ENCODE measurements at places on chromosomes 4 and X. TPM values are rescaled to one million over a fixed set of nuclear protein-coding genes. Genes with fewer than 3 reads are reported as not detected.

The SMIM10L2A gene
- not detected for polyA plus RNA-seq

The PDZD4 gene
- not detected for polyA plus RNA-seq

The PRRG1 gene
- not detected for polyA plus RNA-seq

The ESX1 gene
- polyA plus RNA-seq, result not detected

The IL13RA2 gene
- not detected for polyA plus RNA-seq

The SLITRK2 gene
- polyA plus RNA-seq, result not detected

The RNF212 gene
- polyA plus RNA-seq, result 2.5 TPM

The CFP gene
- 0.70 TPM for polyA plus RNA-seq

GRCh38 chr4:60992037-60992436, 208.1 kb upstream of the ADGRL3 start:
- DNase-seq, result no peak

GRCh38 chr4:16079046-16079445, 4.8 kb downstream of the PROM1 start:
- no peak for DNase-seq

DNA sequence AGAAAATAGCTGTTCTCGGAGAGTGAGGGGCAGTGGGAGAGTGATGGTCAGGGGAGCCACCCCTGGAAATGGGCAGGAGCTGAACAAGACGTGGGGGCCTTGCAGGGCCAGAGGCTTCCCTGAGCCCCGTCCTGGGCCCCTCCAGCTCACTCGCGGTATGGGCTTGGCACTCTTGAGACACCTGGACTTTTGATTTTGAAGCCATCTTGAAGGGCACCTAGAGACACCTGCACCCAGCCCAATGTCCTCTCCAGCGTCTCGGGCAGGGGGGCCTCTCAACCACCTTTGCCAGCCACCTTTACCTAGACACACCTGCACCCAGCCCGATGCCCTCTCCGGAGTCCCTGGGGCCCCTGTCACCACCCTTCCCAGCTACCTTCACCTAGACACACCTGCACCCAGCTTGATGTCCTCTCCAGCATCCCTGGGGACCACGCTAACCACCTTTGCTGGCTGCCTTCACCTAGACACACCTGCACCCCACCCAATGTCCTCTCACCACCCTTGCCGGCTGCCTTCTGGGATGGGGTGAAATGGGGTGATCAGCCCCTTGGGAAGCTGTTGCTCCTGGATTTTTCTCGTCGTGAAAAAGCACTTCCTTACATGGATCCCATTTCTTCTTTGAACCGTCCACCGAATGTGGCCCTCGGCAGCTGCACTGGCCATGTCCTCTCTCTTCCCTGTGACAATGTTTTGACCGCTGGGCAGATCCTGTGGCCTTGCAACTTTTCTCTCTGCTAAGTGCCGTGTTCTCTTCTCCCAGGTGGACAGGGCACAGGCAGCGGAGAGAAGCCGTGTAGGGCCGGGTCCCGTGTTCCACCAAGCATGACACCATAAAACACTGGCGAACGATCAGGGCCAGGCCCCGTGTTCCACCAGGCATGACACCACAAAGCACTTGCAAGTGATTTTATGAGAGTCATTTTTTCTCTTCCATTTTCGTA, 47.5 kb downstream of the CPZ start:
- no peak for DNase-seq

GRCh38 chr4:64784125-64784524, 374.9 kb upstream of the TECRL start:
- DNase-seq, result no peak

DNA sequence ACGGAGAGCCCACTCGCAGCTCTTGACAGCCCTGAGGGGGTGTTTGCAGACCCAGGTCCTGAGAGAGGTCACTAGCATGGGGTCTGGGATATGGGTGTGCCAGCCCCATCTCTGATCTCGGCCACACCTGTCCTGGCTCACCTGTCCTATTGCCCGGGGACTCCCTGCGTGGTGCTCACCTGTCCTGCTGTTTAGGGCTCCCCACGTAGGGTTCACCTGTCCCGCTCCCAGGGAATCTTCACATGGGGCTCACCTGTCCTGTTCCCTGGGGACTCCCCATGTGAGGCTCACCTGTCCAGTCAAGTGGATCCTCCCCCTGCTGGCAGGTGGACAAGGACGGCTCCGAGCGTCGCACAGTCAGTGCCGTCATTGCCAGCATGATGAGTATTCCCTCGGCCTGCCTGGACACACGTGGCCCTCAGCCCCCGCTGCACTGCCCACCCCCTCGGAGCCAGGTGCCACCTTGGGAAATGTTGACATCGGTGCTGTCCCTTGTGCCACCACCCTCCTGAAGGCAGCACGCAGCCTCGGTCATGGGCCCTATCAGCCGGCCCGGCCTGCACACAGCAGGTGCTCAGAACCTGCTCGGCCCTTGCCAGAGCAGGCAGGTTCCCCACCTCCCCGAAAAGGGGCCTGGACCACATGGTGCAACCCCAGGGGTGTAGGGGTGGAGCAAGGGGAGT, 6.3 kb downstream of the SLC49A3 start:
- DNase-seq, result no peak

GRCh38 chr4:174292473-174292872, 8.8 kb downstream of the CEP44 start:
- no peak for DNase-seq

DNA sequence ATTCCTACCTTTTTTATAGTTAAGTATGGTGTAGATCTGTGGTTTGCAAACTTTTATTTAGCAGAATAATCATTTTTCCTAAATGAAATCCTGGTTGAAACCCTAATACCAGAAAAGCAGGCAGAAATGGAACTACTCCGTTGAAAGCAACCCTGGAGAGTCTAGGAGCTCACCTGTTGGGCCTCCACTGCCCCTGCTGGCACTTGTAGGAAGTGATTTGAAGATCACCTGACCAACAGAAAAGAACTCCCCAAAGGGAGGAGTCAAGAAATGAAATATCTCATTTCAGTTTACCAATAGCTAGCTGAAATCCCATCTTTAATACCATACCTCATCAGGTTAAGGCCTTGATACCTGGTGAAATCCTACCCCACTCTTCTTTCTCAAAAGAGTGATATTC, 277.1 kb downstream of the KLHL13 start:
- no peak for DNase-seq

DNA sequence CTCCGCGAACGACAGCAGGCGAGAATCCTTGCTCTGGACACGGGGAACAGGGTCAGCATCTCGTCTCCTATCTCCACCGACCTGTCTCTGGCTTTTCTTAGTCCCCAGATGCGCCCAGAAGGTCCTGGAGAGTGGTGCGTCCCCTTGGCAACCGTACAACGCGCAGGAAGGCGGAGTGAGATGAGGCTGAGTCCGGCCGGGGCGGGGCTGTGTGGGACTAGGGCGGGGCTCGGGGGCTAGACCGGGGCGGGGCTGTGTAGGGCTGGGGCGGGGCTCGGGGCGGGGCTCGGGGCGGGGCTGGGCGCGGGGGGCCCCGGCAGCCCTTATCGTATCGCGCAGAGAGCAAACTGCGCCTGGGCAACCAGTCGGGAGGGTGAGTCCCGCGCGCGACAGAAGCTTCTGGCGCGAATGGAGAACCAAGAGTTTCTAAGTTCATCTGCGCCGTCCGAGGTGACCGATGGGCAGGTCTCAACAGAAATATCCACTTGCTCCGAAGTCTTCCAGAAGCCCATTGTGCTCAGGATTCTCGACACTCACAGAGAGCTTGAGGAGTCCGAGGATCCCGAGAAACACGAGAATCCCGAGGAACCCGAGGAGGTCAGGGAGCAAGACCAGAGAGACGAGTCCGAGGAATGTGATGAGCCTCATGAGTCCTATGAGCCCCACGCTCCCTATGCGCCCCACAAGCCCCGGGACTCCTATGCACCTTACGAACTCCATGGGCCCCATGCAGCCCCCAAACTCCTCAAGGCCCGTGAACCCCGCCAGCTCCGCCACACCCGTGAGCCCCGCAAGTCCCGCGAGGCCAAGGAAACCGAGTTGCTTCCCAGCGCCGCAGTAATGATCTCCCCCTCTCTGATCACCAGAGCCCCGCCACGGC, 24.9 kb downstream of the ARL9 start:
- peak; percentile 73 for DNase-seq

DNA sequence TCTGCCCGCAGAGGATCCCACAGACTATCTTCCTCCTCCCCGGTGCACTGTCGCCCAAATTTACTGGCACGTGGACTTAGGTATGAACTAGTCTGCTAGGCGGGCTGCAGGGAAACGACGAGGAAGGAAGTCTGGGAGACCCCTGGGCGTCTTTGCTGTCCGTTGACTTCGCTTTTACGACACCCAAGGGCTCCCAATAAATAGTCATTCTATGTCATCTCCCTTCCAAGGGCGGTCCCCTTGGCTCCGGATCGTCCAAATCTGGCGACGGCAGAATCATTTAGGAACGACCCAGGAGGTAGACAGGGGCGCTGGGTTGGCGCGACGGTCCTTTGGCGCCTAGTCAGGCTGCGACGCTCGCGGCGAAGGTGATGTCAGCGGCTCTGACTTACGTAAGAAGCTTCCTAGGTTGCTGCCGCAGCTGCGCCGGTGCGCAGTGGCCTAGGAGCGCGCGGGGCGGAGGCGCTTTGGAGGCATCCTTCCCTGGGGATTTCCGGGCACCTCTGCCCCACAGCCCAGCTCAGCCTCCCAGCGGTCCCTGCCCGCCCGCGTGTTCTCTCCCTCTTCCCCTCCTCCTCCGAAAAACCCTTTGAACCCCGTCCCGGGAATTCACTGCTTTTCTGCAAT, 2.2 kb downstream of the NHS start:
- no peak for DNase-seq

- no peak for DNase-seq
Observed at GRCh38 chr4:113881256-113881655, 98.2 kb downstream of the ARSJ start.

GRCh38 chr4:139844057-139844456, 178.4 kb downstream of the MGST2 start:
- DNase-seq, result no peak

- DNase-seq, result no peak
Observed at GRCh38 chr4:103457566-103457965, 259.4 kb upstream of the CENPE start.

DNA sequence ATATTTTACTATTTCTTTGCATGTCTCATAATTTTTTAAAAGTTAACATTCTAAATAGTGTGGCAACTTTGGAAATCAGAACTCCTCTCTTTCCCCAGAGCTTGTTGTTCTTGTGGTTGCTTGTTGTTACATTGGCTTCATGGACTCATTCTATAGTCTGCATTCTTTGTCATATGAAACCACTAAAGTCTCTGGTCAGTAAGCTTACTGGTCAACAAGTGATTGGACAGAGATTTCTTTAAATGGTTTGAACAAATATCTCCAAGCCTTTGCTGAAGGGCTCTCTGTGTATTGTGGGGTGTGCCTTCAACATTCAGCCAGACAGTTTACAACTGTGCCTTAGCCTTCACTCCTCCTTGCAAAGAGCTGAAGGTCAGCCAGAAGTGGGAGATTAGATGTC, 147.2 kb downstream of the OPHN1 start:
- DNase-seq, result no peak

DNA sequence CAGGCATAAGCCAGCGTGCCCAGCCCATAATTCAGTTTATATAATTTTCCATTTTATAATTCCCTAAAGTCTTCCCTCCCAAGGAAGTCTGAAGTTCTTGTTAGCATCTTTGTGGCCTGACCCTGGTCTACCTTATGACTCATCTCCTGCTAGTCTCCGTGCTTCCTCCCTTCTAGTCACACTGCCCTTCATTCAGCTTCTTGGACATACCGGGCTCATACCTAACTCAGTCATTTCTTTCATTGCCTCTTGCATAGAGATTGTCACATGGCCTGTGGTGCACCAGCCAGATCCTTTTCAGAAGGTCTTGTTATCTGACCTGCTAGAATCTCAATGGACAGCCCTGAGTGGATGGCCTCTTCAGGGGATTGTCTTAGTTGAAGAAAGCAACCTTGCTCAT, 22.8 kb upstream of the MAML3 start:
- no peak for DNase-seq

GRCh38 chr4:82352825-82353366, 20.9 kb downstream of the HNRNPD start:
- DNase-seq, result no peak

GRCh38 chr4:108336076-108336475, 167.3 kb upstream of the LEF1 start:
- DNase-seq, result no peak

DNA sequence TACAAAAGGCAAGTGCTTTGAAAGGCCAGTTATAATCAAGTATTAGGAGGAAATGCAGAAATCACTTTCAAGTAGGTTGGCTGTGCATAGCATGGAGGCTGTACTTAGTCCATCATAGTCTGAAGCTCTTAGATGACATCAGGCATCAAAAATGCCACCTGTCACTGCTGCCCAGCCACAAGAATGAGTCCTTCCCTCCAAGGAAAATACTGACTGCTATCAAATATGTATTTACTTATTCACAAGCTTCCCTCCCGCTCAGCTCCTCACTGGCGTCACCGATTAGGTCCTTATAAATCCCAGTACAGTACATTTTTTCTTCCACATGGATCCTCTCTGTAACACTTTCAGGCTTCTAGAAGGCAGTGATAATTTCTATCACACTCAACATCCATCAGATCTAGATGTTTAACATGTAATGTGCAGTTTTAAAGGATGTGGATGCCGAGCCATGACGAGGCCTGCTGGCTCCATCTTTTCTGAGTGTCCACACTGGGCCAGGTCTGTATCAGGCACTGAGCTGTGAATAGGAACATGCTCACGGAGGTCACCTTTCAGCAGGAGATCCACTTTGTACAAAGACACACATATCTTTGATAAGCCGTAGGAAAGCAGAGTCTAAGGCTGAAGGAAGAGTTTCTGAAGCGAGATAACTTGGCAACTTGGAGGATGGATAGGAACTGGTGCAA, 121.9 kb downstream of the PALLD start:
- DNase-seq, result no peak

DNA sequence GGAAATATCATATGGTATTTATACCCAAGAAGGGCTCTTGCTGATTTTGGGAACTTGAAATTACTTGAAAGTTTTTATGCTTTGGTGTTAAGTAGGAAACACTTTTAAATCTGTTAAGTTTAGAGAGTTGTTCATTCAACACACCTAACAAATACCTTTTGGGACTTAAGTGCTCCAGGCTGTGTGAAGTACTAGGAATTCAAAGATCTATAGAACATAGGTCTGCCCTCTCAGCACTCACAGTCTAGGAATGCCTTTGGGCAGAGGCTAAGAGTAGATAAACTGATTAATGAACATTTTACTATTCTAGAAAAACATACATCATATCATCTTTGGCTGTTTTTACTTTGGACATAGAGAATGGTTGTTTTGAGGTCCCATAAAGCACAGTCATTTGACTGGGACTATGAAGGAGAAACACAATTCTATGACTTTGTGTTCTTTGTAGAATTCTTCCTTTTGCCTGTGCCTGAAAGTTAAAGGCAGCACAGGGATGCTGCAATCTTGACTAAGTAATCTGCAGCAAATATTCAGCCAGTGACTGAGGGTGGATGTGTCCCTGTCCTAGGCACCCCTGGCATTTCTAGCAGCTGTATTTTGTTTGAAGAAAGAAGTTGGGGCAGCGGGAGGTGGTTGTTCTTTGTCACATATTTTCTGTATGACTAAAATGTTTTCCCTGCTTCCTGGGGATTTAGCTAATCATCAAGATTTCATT, 8.3 kb downstream of the BMP3 start:
- no peak for DNase-seq

- no peak for DNase-seq
Observed at GRCh38 chr4:150329373-150329772, 251.1 kb downstream of the DCLK2 start.

- DNase-seq, result peak; percentile 1
Observed at GRCh38 chr4:18366892-18367291, 345.3 kb upstream of the LCORL start.

GRCh38 chrX:13826770-13827169, 9.9 kb upstream of the GPM6B start:
- DNase-seq, result no peak
